ENCODE measurements at places on chromosomes 12 and 14.

- DNase-seq, result no peak
Measured at GRCh38 chr14:99506276-99506675, 25.1 kb downstream of the CCNK start.

- no peak for DNase-seq
Measured at GRCh38 chr12:86748894-86749293, 492.7 kb upstream of the MGAT4C start.

DNA sequence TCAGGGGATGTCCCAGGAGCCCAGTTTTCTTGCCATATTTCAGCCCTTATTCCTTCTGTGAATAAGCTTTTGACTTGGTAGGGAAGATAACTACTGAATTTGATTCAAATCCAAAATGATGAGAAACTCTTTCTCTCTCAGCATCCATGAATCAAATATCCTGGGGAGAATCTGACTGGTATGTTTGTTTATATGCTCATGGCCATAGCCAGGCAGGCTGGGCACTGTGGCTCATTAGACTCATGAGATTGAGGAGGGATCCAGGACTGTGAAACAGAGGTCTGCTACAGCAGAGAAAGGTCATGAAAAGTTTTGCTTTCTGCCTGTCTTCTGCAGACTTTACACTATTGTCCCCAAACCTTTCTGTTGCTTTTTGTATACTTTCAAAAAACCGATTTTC, 346.4 kb upstream of the ATP2B1 start:
- DNase-seq, result no peak

GRCh38 chr12:110853836-110854235, 7.0 kb downstream of the CCDC63 start:
- no peak for DNase-seq

GRCh38 chr12:78398750-78399149, 465.8 kb upstream of the SYT1 start:
- no peak for DNase-seq

- DNase-seq, result peak; percentile 48
Measured at GRCh38 chr12:43835656-43836474, at the start of gene TMEM117. TMEM117 (plus strand) TSS chr12:43836081.

- no peak for DNase-seq
Measured at GRCh38 chr12:130100634-130101362, 61.5 kb upstream of the FZD10 start.

DNA sequence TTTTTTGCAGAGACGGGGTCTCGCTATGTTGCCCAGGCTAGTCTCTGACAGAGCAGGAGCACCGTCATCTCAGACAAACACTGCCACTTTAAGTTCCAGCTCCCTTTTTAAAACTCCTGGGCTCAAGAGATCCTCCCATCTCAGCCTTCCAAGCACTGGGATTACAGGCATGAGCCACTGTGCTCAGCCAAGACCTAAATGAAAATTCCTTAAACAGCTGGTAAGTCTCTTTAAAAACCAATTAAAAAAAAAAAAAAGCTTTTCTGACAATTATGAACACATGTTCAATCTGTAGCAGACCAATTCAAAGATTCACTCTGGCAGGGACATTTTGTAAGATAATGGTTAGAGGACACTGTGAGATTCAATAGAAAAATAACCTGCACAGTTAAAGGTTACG, 77.8 kb downstream of the HECTD4 start:
- no peak for DNase-seq

DNA sequence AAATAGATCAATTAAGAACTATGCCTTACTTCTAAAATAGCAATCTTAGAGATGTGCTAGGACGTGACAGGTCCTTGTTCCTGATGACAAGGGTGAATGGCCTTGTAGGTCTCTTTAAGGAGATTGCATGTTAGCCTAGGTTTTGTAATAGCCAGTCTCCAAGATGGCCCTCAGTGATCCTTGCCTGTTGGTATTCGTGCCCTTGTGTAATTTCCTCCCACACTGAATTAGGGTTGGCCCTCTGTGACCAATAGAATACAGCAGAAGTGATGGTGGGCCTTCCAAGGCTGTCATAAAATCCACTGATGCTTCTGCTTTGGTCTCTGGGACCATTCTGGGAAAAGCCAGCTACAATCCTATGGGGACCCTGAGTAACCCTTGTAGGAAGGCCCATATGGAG, 38.2 kb upstream of the SNX6 start:
- no peak for DNase-seq

DNA sequence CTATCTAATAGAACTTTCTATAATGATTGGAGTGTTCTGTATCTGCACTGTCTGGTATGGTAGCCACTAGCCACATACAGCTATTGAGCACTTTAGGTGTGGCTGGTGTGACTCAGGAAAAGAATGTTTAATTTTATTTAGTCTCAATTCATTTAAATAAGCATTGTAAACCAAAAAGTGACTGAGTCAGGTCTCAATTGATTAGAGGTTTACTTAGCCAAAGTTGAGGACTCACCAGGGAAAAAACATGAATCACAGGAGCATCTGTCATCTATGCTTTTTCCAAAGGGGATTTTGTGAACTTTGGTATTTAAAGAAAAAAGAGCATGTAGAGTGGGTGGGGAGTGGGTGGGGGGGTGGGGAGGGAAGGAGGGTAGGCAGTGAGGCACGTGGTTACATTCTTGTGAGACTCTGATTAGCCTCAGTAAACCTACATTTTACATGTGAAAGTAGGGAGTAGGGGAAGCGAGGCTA, 473.1 kb downstream of the ATP23 start:
- DNase-seq, result no peak

DNA sequence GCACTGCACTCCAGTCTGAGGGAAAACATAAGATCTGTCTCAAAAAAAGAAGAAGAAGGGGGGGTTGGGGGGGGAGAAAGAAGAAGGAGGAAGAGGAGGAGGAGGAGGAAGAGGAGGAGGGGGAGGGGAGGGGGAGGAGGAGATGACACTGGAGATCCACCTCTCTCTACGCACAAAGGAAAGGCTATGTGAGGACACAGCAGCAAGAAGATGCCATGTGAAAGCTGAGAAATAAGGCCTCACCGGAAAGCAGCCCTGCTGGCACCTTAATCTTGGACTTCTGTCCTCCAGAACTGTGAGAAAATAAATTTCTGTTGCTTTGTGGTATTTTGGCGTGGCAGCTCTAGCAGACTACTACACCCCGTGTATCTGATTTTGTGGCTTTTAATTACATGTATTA, 477.9 kb downstream of the MED13L start:
- DNase-seq, result no peak

DNA sequence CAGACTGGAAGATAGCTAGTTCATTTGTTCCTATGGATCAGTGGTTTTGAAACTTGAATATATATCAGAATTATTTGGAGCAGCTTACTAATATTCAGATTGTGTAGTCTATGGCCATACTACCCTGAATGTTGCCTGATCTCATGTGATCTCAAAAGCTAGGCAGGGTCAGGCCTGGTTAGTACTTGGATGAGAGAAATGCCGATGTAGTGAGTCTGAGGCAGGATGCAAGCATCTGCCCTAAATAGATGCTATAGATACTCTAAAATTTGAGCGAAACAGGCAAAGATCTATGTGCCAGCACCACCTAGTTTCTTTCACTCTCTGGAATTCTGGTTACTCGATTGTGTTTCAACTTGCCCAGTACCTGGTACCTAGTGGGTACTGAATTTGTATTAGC, 40.9 kb downstream of the FRMD6 start:
- DNase-seq, result no peak

DNA sequence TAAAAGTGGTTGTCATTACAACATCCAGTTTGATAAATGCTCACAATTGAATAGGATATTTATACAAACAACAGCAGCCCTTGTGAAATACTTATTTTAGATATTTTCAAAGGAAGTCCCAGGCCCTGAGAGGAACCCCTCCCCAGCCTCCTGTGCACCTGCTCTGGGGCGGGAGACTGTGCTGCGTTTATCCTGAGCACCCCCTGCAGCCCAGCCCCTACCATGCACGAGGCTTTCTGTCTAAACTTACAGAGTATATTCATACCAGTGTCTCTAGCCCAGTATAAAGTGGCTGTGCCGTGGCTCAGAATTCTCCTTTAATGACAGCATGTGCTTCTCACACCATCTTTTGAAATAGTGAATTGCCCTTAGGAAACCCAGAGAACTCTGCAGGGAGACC, 1084.3 kb downstream of the TMEM121 start:
- no peak for DNase-seq

DNA sequence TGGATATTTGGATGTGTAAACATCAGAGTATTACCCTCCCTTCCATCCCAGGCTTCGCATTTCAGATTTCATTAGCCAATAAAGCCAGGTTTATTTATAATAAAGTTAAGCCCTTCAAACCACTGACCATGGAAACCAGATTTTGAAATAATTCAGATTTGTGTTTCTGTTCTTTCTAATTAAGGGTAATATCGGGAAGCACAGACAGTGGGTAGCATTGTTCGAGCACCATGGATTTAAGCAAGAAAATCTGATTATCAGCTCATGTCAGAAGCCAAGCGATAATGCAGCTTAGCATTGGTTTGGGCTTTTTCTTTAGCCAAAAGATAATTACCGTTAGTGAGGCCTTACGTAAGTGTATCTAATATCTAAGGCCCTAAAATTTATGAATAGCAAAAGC, 116.1 kb downstream of the C12orf42 start:
- no peak for DNase-seq

DNA sequence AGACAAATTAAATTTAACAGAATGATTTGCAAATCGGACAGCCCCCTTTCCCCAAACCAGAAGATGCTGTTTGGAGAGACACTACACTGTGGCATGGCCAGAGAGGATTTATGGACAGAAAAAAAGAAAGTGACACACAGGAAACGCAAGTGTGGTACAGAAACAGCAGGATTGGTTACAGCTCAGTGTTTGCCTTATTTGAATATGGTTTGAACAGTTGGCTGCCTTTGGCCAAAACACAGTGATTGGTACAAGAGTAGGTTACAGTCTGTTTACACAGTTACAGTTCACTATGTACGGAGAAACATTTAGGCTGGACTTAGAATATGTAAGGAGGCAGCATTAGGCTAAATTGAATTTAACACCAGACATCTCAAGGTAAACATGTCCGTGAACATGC, 335.3 kb downstream of the NPAS3 start:
- DNase-seq, result no peak

DNA sequence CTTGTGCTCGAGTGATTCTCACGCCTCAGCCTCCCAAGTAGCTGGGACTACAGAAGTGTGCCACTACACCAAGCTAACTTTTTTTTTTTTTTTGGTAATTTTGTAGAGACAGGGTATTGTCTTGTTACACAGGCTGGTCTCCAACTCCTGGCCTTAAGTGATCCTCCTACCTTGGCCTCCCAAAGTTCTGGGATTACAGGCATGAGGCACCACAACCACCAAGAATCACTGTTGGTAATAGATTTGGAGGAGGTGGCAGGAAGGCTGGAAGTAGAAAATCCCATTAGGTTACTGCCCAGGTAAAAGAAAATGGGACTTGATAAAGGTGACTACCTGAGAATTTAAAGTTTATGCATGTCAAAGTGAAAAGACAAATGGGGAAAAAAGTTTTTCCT, 1.4 kb upstream of the CDCA4 start:
- no peak for DNase-seq

DNA sequence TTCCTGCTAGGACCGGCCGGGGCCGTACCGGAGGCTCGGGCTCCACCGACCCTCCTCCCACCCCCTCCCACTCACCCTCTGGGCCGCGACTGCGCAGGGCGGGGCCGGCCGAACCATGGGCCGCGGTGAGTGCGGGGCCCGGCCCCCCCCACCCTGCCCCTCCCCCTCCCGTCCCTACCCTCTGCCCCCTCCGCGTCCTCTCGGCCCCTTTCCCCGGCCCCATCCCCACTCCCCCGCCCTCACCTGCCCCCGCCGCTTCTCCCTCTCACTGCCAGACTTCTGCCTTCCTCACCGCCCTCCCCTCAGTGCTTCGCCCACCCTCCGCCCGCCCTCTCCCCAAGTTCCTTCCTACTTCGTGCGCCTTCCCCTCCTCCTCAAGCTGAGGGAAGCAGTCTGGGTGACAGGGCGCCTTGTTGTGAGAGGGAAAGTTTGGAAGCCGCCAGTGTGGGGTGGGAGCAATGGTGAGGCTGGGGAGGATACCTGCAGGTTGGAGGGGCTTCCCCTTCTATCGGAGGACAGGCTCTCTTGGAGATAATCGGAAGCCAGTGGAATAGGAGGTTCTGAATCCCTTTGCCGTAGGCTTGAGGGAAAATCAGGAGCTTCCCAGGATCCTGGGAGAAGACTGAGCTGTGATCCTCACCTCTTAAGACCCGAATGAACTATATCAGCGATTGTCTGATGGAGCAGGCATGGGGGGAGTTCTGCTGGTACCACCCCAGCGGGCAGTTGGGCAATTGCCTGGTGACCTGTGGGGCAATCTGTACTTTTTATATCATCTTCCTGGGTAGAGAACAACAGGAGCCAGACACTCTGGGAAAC, 472 bp downstream of the MBD6 start:
- DNase-seq, result peak; percentile 67

DNA sequence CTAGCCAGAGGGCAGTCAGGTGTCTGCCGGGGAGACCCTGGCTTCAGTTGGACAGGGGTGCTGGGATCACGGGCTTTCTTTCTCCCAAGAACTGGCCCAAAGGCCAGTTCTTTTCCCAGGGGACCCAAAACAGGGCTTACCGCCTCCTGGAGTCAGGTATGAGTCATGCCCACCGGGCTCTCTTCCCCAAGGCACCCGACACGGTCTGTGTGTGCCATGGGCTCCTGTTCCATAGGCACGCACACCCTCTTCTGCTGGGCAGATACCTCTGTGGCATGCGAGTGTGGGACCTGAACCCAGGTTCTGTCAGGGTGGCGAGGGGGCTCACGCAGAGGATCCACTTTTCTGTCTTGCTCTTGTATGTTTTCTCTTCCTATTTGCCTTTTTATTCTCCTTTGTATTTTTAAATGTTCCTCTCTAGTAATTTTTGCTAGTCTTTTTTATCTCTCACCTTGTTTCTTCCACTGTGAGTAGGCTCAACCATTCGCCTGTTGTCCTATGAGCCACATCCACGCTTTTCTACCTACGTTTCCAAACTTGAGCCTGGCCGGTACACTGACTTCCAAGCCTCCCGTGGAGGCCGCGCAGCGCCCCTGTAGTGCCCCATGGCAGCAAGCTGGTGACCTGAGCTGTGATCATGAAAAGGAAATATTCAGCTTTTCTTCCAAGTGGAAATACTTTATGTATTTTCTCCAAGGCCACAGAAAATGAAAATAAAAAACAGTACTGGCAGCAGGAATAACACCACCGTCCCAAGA, 362.2 kb downstream of the CACNA1C start:
- DNase-seq, result no peak

- no peak for DNase-seq
Measured at GRCh38 chr12:123089140-123089539, 61.8 kb downstream of the PITPNM2 start.

- DNase-seq, result no peak
Measured at GRCh38 chr12:100553936-100554335, 19.5 kb upstream of the GAS2L3 start.

DNA sequence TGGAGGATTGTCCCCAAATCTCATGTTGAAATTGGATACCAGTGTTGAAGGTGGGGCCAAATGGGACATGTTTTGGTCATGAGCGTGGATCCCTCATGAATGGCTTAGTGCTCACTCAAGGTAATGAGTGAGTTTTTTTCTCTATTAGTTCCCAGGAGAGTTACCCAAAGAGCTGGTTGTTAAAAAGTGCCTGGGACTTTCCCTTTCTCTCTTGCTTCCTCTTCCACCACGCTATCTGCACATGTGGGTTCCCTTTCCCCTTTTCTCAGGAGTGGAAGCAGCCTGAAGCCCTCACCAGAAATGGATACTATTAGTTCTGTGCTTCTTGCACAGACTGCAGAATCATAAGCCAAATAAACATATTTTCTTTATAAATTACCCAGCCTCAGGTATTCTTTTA, 465.4 kb downstream of the FSCB start:
- no peak for DNase-seq

- DNase-seq, result no peak
Measured at GRCh38 chr14:51124029-51124428, 29.1 kb upstream of the TRIM9 start.

GRCh38 chr14:61608245-61609165, 86.8 kb upstream of the HIF1A start:
- DNase-seq, result peak; percentile 67
